ENCODE measurements at places on chromosomes 5 and 9.

- no peak for DNase-seq
Observed at GRCh38 chr5:149073213-149073612, 10.4 kb upstream of the SH3TC2 start.

DNA sequence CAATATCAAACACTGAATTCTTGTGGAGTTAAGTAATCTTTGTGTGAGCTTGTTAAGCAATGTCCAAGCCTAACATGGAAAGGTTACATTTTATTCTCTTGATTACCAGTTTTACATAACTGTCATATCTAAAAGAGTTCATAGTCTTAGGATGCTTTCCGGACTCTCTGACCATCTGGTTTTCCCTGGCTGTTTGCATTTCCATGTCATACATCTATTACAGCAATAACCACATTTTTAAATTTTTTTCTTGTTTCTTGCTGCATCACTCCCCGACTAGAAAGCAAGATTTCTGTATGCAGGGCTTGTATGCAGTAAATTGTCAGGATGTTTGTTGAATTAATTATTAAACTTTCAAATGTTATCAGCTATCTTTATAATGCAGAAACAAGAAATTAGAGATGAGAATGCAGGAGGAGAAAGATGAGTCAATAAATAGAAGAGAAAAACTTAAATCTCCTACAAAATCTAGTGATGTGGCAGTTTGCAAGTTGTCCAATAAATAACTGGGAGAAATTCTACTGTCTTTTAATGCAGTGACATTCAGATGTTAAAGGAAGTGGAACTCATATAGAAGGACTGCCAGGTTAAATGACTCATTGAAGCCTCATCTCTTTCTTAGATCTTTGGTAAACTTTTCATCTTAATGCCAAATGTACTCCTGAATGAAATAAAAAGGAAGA, 179.6 kb upstream of the SGCD start:
- no peak for DNase-seq

DNA sequence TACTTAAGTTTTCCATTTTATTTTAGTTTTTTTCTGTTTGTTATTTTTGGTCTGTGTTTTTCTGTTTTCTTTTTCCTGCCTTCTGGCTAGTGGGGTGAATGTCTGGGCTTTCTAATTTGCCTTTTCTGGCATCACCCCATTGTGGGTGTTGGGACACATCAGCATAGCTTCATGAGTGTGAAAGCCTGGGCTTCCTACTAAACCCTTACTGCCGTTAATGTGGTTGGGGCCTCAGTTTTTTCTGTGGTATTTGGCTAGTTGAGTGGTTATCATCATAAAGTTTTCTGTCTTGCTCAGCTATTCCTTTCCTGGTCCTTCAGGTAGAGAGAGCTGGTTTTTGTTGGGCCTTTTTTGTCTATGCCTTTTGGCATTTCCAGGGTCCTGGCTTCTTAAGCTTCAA, 21.4 kb downstream of the C5orf47 start:
- DNase-seq, result no peak

DNA sequence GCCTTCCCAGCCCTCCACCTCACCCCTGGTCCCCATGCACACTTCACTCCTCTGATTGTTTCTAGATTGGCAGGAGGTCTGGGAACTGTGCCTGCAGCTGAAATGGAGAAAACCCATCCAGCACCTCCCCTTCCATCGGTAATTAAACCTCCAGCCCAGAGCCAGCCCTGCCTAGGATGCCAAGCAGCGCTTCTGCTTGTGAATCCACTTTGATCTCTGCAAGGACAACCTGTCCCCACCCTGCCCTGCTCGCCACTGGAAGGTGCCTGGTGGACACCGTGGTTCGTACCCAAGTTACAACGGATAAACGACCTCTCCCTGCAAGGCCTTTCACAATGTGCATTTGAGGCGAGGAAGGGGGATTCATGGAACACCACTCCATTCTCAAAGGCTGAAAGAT, 50.6 kb downstream of the IRX2 start:
- DNase-seq, result no peak

GRCh38 chr9:123344192-123344949, 11.6 kb upstream of the CRB2 start:
- DNase-seq, result no peak

DNA sequence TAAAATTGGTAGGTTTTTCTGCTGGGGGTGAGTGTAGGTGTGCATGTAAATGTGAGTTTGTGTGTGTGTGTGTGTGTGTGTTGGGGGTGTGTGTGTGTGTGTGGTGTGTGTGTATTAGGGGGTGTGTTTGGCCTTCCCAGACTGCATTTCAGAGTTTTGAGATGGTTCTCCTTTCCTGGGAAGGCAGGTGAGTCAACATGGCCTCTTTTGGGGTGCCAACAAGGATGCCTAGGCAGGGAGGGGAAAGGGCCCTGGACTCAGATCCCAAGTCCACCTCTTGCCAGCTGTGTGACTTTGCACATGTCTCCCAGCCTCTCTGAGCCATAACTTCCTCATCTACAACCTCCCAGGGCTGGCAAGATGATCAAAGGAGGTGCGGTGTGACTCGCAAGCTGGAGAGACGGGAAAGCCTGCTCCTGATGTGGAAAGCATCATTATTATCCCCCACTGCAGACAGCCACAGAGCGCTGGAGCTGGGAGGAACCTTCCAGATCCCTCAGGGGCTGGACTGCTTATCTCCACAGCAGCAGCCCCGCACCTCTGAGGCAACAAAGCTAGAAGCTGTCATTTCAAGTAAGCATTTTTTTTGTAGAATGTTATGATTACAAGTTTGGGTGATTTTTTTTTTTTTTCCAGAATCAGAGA, 63.5 kb upstream of the TBC1D2 start:
- DNase-seq, result no peak

DNA sequence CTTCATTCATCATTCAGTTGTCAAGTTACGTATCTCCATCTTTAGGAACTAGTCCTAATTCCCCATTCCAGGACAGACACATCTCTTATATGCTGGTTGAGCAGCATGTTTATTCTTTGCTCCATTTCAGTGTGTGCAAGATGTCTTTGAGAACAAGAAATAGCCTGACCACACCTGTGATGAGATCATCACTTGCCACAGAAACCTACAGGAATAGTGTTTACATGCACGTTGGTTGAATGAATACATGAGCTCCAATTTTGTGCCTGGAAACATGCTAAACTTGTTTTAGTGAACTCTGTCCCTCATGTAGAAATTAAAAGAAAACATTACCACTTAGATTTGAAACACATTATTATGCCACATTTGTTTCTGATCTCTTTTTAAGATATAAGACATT, 489.1 kb downstream of the CDH18 start:
- no peak for DNase-seq

- no peak for DNase-seq
Observed at GRCh38 chr5:167696558-167697314, 594.7 kb upstream of the WWC1 start.

GRCh38 chr9:8208465-8208864, 408.9 kb upstream of the DMAC1 start:
- no peak for DNase-seq

DNA sequence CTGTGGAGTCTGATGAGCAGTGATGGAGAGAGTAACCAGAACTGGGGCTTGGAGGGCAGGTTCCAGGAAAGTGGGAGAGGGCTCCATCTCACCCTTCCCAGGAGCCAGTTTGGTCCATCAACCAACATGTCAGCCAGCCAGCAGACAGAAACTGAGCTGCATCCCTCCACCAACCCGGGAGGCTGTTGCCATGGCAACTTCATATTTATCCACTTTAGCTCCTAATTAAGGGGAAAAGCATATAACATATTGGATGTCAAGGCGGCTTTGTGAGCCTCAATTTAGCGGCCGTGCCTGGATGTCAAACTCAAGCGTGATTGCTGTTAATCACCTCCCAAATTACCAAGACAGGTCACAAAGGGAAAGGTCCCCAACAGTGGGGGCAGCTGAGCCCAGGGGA, 81.5 kb upstream of the ARAP3 start:
- no peak for DNase-seq

DNA sequence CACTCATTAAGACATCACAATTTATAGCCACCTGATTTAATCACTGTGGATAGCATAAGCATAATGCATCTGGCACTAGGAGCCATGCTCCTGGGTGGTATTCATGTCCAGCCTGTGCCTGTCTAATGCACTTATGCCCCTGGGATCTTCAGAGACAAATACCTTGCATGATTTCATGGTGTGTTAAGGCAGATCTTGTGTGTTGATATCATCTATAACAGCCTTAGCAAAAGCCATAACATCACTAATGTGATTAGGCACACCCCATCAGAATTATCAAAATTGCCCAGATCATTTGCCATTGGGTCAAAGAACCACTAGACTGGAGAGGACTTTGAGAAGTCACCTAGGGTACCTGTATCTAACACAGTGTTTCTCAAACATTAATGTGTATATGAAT, 43.7 kb upstream of the SELENOP start:
- DNase-seq, result no peak

- DNase-seq, result no peak
Observed at GRCh38 chr9:122370869-122371755, at the start of gene PTGS1. PTGS1 (plus strand) TSS chr9:122371024; CDS start chr9:122371085, 61 bp downstream.

- DNase-seq, result no peak
Observed at GRCh38 chr9:121876658-121877271, 216.3 kb downstream of the TTLL11 start.

GRCh38 chr5:76399268-76399667, 3.8 kb upstream of the IQGAP2 start:
- no peak for DNase-seq

GRCh38 chr9:31302620-31303418, 1081.6 kb upstream of the ACO1 start:
- no peak for DNase-seq

GRCh38 chr9:96491880-96492525, 42.0 kb downstream of the HABP4 start:
- DNase-seq, result no peak

DNA sequence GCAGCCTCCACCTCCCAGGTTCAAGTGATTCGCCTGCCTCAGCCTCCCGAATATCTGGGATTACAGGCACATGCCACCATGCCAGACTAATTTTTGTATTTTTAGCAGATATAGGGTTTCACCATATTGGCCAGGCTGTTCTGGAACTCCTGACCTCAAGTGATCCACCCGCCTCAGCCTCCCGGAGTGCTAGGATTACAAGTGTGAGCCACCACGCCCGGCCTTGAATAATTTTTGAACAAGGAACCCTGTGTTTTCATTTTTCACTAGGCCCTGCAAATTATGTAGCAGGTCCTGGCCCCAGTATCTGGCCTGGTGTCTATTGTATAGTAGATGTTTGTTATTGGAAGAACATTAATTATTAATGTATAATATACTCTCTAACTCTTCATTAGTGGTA, 140.7 kb downstream of the PIK3R1 start:
- DNase-seq, result no peak

DNA sequence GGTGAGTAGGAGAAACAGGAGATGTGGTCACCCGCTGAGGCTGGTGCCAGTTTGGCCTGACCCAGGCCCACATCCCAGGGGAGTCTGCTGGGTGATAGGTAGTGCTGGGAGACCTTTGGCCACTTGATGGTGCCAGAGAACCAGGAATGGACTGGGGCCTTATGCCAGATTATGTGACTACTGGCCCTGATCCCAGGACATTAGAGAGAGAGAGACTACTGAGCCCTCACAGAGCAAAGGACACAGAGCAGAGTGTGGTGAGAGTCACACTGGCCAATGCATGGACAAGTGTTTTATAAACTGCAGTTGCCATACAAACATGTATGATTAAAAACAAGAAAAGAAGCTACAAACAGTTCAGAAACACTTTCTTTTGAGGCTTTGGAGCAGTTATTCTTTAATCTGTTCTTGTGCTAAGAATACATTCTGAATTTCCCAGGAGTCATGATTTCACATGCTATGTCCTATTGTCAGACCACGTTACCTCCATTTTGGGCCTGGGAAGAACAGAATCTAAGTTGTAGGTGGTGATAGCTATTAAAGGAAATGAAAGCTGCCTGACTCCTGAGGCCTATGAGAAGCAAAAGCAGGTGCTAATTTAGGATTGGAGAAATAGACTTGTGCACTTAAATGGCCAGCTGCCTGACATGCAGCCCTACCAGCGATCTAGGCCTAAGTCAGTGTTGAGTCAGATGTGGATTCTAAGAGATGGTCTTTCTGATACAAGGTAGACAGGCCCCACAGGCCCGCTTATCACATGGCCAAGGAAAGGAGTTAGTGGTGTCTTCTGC, 32.6 kb upstream of the TMOD1 start:
- DNase-seq, result peak; percentile 17

- DNase-seq, result no peak
Observed at GRCh38 chr5:158392753-158393152, 533.8 kb upstream of the CLINT1 start.

- DNase-seq, result no peak
Observed at GRCh38 chr9:84557751-84558150, 111.8 kb upstream of the NTRK2 start.

DNA sequence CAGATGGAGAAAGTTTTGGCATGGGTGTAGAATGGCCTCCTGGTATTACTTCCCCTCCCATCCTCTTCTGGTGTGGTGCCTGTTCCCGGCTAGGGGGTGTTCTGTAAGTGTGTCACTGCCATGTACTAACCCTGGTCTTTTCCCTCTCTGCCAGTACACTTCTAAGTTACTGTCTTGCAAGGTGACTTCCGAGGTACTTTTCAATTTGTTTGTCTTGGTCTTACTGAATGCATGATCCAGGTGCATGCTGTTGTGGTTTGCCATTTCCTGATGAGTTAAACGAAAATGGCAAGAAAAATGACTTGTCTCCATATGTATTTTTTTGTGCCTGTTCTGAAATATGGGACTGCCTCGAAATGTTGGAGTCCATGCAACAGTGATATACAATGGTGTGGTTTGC, 46.0 kb downstream of the C9orf152 start:
- DNase-seq, result no peak

DNA sequence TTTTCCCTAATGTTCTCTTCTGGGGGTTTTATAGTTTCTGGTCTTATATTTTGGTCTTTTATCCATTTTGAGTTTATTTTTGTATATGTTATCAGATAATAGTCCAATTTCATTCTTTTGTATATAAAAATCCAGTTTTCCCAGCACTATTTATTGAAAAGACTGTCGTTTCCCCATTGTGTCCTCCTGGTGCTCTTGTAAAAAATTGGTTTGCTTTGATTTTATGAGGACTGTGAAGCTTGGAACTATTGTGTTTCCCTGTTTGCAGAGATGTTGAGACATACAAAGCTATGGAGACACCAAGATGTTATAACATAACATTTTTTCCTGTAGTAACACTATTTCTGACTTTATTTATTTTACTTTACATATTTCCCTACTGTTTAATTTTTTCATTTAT, 163.3 kb upstream of the TUT7 start:
- no peak for DNase-seq

Data from activated CD4-positive, alpha-beta T cell treated with anti-CD3 and anti-CD28 coated beads for 24 hours (primary cell).